Activated CD4-positive, alpha-beta T cell treated with anti-CD3 and anti-CD28 coated beads, Interleukin-2, amount 50 U/mL, for 48 hours (primary cell): ENCODE measurements at places on chromosomes 16 and 17.

DNA sequence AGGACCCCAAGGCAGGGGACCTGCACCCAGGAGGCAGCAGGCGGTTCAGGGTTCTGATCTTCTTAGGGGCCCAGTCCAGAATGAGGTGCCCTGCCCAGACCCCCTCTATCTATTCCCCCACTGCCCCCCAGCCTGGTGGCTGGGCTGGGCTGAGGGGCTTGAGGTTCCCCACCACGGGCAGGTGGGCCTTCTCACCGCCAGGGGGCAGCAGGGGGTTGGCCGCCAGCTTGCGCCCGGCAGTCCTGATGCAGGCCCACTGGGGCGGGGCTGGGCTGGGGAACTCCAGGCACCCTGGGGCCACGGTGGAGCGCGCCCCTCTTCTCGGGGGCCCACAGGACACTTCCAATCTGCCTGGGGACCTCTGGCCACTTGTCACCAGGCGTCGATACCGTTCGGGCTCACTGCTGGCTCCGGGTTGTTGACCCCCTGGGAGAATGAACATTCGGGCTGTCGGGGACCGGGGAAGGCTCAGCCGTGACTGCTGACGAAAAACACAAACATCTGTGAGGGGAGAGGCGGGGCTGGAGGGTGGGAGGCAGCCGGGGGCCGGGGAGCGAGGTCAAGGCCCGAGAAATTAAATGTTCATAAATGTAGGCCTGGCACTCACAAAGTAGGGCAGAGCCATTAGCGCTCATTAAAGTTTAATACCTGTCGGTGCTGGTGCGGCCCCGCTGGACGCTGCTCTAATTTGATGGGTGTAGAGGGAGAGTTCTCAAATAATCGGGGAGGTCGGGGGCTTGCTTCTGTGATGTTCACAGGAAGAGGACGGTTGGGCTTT lies 219.3 kb upstream of the GSE1 start:
- DNase-seq, result peak; percentile 75

DNA sequence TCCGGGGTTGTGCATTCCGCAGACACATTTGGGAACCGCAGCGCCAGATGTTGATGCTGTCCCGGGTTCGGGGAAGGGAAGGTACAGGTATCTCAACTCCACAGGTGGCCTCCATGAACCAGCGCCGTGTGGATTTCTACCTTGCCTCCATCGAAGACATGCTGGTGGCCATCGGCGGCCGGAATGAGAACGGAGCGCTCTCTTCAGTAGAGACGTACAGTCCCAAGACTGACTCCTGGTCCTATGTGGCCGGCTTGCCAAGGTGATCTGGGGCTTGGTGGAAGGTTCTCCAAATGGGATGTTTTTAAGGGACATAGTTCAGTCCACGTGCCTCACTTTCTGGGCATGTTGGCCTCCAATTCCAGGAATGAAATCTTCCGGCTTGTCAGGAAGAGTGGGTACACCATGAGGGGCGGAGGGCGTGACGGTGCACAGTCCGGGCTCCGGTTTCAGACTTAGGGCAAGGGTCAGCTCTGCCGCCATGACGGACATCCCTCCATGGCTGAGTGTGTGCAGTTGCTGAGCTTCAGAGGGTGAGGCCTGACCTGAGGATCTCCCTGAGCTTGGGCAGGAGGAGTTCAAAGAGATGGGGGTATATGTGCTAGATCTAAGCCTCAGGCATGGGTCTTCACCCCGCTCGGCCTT lies 11.5 kb downstream of the KLHL36 start:
- no peak for DNase-seq

DNA sequence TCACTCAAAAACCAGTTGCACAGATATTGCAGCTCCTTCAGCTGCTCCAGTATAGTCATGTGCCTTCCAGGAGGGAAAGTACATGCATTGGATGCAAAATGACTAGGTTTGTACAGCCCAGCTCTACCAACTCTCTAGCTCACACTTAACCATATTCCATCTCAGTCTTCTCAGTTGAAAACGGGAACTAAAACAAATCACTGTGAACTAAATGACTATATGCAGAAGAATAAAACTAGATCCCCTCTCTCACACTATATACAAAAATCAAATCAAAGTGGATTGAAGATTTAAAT lies 24.9 kb downstream of the DCUN1D3 start:
- no peak for DNase-seq

- no peak for DNase-seq
Measured at GRCh38 chr16:3485821-3486505, 9.3 kb downstream of the C16orf90 start.

GRCh38 chr17:10756619-10757018 lies 26.8 kb upstream of the TMEM220 start:
- DNase-seq, result no peak

- no peak for DNase-seq
Measured at GRCh38 chr16:82059161-82059982, 24.3 kb downstream of the HSD17B2 start.

GRCh38 chr17:65121368-65121767 lies 15.8 kb upstream of the RGS9 start:
- no peak for DNase-seq

GRCh38 chr17:76506408-76507345 lies 5.5 kb upstream of the RHBDF2 start:
- DNase-seq, result peak; percentile 92

GRCh38 chr17:78737332-78737731 lies 44.7 kb downstream of the CYTH1 start:
- DNase-seq, result no peak

DNA sequence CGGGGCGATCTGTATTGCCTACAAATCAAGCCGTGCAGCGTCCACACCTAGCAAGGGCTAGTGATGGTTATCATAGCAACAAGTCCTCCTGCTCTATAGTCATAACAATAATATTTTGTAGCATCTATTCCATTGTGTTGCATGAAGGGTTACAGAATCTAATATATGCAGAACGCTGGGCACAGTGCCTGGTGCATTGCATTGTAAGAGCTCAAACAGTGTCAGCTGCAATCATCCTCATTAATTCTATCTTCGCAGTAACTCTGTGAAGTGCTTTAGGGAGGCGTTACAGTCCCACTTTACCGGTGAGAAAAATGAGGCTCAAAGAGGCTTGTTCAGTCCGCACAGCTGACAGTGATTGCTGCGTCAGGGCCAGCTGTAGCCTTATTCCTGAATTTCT lies 149.4 kb downstream of the RBFOX1 start:
- no peak for DNase-seq

- DNase-seq, result no peak
Measured at GRCh38 chr17:6476076-6476809, 32.0 kb downstream of the PIMREG start.

DNA sequence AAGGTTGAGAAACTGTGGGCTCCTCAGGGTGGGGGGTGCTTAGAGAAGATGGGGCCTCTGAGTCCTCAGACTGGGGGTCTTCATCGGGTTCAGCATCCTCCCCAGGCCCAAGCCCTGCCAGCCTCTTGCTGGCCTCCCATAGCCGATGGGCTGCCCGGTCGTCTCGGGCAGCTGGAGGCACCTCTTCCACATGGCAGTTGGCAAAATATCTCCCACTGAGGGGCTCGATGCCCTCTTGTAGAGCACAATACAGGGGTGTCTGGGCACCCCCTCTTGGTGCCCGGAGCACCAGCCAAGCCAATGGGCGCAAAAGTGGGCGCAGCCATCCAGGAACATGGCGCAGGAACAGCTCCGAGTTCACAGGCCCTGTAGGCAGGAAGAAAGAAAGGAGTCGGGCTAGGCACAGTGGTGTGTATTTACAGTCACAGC lies 1.0 kb upstream of the FLOT2 start:
- DNase-seq, result no peak

DNA sequence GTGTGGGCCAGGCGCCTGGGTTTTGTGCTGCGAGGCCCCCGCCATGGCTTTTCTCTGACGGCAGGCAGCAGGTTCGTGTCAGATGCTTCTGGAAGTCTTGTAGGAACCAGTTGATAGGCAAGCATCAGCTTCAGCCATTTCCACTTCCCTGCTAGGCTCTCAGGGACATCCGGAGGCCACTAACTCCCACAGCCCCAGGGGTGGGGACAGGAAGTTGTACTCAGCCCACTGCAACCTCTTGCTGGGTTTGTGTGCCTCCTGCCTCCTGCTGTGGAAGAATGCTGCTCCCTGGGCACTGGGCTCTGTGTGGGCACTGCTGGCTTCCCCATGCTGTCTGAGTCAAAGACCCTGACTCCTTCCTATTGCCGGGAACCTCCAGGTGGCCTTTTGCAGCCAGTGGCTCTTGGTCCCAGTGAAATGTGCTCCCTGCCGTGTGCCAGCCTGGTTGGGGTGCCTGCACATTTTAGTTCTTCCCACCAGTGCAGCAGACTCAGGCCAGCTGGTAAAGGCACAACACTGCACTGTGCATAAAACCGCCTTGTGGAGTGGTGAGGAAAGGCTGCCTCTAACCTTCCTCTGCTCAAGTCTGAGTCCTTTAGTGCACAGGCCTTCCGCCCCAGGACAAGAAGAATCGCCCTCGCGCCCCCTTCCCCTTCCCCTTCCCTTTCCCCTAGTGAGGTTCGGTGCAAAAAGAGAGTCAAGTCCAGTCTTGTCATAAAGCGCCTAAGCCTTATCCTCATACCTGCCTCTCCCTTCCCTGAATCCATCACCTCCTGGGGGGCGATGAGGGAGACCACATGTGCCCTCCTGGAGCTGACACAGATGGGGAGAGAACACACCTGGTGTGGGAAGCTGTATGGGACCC lies 16.6 kb downstream of the LDHD start:
- peak; percentile 58 for DNase-seq

DNA sequence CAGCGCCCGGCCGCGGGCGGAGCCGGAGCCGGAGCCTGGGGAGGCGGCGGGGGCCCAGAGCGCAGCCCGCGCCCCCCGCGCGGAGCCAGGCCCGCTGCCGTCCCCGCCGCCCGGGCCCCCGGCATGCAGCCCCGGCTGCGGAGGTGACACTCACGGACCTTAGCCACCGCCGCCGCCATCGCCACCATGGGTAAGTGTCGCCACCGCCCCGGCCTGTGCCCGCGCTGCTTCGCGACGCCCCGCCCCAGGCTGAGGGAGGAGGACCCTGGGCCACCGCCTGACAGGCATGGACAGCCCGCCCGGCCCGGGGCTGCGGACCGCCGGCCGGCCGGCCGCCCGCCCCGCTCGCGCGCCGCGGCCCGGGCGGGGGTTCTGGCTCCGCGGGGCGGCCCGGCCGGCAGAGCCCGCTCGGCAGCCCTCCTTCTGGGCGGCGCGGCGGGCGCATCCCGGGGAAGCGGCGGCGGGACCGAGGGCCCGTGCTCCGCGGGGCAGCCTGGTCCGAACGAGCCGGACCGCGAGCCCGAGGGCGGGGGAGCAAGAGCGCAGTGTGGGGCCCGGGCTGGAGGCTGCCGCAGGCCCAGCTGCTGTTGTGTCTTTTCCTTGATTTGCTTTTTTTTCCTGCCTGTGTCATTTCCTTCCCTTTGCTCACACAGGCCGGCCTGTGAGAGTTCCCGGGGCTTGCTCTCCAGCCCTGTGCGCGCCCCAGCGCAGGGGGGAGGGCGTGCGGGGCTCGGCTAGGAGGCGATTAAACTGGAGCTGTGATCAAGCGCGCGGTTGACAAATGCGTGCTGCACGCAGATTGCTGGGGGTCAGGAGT lies 565 bp downstream of the MAP3K3 start:
- peak; percentile 65 for DNase-seq
